Stimulated activated CD8-positive, alpha-beta memory T cell treated with anti-CD3 and anti-CD28 coated beads, Interleukin-4, amount 100 ng/mL, for 1 hour (primary cell): ENCODE measurements at places on chromosomes 7 and 10.

GRCh38 chr7:151065516-151065915 lies 6.1 kb downstream of the SLC4A2 start:
- DNase-seq, result no peak

GRCh38 chr10:124123156-124123555 lies 29.8 kb upstream of the CHST15 start:
- DNase-seq, result no peak

- DNase-seq, result no peak
Observed at GRCh38 chr7:133359449-133359848, 106.6 kb downstream of the EXOC4 start.

DNA sequence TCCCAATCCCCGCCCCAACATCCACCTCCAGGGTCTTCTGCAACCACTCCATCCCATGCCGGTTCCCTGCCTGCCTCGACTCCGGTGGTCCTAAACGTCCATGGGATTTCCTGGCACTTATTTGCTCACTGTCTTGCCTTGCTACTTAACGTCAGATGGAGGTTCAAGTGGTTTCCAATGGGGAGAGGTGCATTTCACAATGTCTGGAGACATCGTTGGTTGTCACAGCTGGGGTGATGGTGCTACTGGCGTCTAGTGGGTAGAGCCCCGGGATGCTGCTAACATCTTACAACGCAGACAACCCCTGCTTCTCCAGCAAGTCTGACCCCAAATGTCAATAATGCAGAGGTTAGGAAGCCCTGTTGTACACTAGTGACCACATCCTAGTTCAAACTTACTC lies 82.9 kb upstream of the ANLN start:
- DNase-seq, result no peak

DNA sequence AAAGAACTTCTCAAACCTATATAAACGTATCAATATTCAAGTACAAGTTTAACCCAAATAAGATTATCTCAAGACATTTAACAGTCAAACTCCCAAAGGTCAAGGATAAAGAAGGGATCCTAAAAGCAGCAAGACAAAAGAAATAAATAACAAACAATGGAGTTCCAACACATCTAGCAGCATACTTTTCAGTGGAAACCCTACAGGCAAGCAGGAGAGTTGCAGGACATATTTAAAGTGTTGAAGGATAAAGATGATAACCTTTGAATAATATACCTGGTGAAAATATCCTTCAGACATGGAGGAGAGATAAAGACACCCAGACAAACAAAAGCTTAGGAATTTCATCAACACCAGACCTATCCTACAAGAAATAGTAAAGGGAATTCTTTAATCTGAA lies 82.8 kb downstream of the TES start:
- DNase-seq, result no peak
